Right atrium auricular region (tissue), 2 donors: ENCODE measurements at places on chromosomes 16 and 17.

DNA sequence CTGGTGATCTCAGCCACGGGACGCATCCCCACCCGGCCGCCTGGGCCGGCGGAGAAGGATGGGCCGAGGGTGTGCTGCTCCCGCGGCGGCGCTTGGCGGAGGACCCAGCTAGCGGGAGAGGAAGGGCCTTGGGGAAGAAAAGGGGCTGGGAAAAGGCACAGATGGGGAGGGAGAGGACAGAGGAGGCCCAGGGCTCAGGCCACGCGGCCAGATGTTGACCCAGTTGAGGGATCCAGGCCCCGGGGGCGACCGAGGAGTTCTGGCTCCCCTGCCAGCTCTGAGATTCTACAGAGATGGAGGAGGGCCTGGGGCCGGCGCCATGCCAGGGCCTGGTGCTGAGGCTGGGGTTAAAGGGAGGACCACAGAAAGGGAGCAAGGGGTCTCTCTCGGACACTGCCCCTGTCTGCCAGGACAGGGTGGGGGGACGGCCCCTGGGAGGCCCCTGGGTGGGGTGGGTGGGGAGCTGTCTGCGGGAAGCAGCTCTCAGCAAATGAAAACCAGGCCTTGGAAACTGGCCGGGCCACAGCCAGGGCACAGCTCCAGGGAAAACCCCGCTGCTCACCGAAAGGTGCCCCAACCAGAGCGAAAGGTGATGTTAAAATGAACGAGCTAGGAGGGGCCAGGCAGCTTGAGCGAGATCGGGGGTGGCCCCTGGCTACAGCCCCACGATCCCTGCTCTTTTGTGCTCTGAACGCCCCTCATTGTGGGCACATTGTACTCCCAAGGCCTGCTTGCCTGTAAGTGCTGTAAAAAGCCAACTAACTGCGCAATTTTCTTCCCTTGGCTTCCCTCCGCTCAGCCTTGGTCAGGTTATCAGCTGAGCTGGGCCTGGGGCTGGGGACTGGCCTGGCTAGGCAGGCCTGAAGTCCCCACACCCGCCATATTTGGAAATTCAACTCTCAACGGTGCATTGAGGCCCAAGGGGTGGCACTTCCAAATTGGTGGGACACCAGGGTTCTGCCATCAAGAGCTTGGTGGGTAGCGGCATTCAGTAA, 191.4 kb downstream of the ZNF423 start:
- DNase-seq, result peak; percentile 65

- DNase-seq, result peak; percentile 91
Measured at GRCh38 chr17:13002761-13003453, 14.9 kb downstream of the ELAC2 start.

DNA sequence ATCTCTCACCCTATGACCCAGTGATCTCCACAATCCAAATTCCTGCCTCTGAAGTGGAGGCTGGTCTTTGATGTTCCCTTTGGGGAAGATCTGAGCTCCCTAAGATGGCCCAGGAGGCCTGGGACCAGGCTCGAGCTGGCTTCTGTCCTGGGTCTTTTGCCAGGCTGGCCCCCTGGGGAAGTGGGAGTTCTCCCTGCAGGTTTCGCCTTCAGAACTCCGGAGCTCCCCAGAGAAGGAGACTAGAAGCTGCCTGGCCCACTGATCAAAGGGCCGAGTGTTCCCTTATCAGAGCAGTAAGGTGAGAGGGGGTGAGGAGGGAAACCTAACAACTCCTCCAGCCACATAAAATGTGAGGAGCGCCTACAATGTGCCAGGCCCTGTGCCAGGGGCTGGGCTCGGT, 147.1 kb downstream of the IRF8 start:
- DNase-seq, result no peak

DNA sequence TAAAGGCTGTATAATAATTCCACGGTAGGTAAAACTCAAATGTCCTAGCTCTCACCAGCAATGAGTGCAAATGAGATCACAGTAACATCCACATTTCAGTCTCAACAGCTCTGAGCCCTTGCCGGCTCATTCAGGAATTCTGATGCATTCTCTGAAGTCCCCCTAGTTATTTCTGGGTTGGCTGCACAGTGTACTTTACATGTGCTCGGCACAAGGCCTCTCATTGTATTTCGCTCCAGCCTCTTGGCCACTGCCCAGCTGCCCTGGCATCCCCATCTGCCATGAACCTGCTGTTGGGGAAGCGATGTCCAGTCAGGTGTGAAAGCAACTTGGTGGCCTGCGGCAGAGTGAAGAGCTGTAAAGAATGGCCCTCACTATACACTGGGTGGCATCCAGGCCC, 14.3 kb downstream of the PRCD start:
- no peak for DNase-seq

GRCh38 chr16:59899940-59900339, 1165.8 kb upstream of the GOT2 start:
- no peak for DNase-seq

DNA sequence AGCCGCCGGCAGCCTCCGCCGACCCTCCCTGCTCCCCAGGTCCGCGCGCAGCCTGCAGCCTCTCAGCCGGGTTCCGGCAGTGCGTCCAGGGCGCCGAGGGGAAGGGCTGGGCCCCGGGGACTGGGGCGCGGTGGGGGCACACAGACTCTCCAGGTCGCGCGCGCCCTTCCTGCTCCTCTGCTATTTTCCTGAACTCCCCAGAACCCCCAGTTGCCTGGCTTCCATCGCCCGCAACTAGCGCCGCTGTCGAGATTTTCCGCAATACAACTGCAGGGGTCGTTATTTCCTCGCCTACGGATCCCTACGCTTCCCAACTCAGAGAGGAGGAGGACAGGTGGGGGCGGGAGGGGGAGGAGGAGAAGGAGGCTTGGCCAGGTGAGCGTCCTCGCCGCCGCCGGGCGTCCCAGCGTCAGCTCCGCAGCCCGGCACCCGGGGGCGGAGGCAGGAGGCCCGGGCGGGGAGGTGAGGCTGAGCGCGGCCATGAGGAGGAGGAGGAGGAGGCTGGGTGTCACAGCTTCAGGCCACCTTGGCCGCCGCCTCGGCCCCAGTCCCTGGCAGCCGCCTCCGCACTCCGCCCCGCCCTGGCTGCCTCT, at the start of gene CA10:
TSS of gene CA10 (minus strand) at position 265 of the 593 bp plus-strand sequence.
- DNase-seq, result no peak

DNA sequence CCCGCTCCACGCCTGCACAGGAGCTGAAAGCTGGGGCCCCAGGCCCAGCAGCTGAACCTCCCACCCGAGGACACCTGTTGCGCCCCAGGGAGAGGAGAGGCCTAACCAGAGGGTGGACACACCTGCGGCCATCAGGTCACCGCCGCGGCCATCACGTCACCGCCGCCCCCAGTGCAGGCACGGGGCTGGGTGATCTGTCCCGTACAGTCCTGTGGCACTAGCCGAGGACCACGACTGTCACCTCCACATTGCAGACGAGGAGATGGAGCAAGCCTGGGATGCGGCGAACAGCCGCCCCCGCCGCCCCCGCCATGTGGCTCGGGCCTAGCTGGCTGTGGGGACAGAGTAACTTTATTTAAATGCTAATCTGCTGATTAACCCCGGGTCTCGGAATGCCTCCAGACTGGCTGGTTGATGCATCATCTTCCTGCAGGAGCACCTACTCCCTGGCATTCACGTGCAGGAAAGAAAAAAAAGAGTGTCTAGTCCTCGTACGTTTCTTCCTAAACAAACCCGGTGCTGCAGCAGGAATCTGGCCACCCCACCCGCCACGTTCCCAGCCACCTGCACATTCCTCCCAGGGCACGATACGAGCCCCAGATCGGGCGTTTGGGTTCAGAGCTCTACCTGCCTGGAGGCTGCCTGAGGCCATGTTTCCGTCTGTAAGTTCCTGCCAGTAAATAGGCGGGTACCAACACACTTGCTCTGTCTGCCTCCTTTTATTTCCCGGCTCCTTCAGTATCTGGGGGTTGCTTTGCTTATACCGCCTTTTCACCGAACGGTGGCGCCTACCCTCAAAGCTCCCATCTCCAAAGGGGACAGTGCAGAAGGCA, 29.9 kb downstream of the PIEZO1 start:
- no peak for DNase-seq

- DNase-seq, result no peak
Measured at GRCh38 chr16:68183046-68183445, 52.9 kb downstream of the ESRP2 start.

DNA sequence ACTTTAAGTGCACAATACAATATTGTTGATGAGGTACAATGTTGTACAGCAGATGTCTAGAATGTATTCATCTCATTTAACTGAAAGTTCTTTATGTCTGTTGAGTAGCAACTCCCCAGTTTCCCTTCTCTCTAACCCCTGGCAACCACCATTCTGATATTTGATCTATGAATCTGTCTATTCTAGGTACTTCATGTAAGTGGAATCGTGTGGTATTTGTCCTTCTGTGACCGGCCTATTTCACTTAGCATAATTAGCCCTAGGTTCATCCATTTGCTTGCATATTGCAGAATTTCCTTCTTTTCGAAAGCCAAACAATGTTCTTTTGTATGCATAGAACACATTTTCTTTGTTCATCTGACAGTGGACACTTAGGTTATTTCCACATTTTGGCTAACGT, 10.8 kb downstream of the RGS9 start:
- no peak for DNase-seq

DNA sequence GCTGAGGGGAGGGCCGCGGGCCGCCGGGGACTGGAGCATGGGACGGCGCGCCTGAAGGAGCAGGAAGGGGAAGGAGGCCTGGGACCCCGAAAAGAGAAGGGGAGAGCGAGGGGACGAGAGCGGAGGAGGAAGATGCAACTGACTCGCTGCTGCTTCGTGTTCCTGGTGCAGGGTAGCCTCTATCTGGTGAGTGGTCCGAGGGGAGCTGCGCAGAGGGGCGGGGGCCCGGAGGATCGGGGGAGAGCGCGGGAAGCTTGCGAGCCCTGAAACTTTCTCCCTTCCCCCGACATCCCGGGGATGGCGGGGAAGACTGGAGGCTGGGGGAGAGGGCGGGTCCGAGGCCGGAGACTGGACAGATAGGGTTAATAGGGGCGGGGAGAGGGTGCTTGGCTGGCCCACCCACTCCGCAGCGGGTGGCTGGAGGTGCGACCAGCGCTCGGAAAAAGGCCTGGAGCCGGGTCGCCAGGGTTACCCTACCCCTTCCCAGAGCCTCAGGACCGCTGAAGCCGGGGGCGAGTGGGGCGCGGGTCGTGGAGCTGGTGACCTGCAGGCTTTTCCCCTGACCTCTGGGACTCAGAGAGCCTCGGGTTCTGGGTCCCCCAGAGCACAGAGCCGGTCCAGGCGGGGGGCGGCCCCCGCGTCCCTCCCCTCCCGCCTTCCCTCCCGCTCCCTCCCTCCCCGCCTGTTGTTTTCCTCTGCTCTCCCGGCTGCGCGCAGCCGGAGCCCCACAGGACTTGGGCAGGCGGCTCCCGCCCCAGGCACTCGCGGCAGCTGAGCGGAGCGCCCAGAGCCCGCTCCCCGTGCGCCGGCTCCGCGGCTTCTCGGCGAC, 631 bp downstream of the NXPH3 start:
- no peak for DNase-seq

- DNase-seq, result peak; percentile 62
Measured at GRCh38 chr16:74999609-75000480, 1.0 kb downstream of the ZNRF1 start.

DNA sequence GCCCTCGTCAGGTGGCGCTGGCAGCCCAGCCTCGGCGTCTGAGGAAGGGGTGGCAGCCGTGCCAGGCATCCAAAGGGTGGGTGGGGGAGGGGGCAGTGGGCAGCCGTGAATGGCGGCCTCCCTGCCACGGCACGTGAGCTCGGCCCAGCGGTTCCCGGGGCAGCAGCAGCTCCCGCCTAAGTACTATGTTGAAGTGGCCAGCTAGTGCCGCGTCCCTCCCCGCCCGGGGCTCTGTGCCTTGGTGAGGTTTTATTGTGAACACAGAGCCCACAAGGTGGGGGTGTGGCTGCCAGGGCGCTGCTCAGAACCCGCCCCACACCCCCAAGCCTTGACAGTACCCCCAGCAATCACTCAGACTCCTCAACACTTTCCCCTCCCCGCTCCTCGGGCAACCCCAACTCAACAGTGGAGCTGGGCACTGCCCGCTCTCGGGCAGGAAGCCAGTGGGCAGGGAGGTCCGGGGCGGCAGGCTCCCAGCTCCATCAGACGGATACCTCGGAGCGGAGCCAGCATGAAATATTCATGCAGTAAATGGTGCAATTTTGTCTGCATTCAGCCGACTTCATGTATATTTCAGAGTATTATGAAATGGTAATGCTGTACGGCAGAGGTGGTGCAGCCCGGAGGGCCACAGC, 80.4 kb downstream of the ENGASE start:
- no peak for DNase-seq

- DNase-seq, result peak; percentile 64
Measured at GRCh38 chr17:3012926-3013581, 50.4 kb downstream of the OR1D5 start.

DNA sequence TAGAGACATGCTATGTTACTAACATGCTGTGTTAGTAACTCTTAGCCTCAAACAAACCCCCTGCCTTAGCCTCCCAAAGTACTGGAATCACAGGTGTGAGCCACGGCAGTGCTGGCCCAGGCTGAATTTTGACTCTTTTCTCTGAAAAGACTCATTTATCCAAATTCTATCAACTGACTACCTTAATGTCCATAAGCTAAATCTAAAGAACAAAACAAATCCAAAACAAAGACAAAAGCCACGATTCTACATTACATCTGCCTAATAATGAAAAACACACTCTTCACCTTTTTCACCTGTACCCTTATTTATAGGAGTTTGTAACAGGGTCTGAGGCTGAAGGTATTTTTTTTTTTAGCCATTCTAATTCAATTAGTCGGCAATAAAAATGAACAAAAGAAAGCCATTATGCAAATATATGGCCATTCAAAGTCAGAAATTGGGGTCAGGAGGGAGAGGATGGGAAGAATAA, 432.5 kb downstream of the RBFOX1 start:
- DNase-seq, result no peak

DNA sequence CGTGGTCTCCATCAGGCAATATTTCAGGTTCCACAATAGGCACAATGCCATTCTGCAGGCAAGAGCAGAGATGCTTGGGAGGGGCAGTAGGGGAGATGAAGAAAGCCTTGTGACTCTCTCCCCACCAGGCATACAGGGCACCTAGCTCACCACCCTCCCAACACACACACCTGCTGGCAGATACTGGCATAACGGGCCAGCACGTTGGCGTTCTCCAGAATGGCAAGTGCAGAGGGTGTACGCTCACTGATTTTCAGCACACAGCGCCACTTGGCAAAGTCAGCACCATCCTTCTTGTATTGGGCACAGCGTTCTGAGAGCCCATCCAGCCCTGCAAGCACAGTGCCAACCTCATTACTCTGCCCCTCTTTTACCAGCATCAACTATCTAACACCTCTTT, 2.2 kb downstream of the ALDOC start:
- no peak for DNase-seq

DNA sequence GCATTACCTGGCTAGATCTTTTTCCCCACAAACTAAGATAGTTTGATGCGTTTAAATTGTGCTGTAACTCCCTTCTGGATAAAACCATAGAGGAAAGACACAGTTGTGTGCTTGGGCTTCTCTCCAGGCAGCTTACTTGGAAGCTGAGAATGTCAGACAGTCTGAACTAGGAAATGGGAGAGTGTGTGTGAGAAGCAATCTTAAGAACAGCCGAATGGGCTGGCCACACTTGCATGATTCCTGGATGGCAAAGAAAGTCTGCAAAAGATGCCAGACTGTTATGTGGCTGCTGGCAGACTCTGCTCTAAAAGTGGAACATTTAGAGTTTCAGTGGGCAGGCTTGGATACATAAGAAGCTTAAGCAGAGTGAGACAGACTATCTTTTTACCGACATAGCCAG, 384.3 kb upstream of the PSMD7 start:
- DNase-seq, result no peak
